ENCODE measurements at places on chromosomes 6 and 20.

DNA sequence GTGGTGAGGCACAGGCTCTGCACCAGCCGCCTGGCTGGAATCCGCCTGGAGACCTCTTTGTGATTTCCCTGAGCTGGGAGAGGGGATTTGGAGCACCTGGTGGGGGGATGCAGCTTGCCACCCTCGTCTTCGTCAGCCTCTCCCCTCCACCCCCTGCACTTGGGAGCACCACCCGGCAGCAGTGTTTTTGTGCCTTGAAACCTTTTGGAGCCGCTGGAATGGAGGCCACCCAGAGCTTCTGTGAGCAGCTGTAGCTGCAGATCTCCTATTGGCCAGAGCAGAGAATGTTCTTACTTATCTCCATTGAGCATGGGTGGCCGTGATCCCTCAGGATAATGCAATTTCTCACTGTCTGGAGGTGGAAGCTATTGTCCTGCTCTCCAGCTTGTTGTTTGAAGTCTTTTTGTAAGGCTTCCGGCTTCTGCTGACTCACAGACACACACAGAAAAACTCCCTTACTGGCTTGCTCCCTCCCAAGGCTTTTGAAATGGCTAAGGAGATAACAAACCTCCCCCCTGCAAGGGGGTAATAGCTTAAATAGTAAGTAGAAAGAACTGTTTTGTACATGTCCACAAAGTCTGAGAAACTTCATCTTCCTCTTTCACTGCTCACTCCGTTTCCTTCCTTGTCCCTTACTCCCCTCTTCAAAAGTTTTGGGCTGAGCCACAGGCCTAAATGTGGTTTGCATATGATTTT lies 271.2 kb downstream of the PRL start:
- no peak for DNase-seq

GRCh38 chr6:74458536-74458935 lies 747.3 kb downstream of the COL12A1 start:
- DNase-seq: no peak

DNA sequence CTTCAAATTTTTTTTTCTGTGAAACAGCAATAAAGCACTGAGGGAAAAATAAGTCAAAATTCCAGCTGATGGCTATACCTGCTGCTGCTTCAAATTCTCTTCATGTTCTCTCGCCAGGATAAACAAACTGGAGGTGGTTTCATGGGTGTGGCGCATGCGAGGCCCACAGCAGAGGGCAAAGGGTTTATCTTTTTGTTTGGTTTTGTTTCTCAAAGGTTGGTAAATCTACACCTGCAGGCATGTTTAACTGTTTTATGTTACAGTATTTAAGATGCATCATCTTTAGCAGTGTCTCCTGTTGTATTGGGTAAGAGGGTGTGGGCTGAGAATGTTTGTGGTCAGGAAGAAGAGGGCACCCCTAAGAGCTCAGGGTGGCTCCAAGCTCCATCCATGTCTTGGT lies 342.2 kb downstream of the CDH26 start:
- DNase-seq: no peak

GRCh38 chr6:75170691-75171560 lies 34.9 kb downstream of the COL12A1 start:
- no peak for DNase-seq

GRCh38 chr6:4606821-4607704 lies 169.1 kb upstream of the CDYL start:
- no peak for DNase-seq
